Stomach (tissue), 19 donors: ENCODE measurements at places on chromosomes 13 and 19.

GRCh38 chr13:39557285-39557955 is 45.6 kb downstream of the LHFPL6 start:
- DNase-seq, result no peak

DNA sequence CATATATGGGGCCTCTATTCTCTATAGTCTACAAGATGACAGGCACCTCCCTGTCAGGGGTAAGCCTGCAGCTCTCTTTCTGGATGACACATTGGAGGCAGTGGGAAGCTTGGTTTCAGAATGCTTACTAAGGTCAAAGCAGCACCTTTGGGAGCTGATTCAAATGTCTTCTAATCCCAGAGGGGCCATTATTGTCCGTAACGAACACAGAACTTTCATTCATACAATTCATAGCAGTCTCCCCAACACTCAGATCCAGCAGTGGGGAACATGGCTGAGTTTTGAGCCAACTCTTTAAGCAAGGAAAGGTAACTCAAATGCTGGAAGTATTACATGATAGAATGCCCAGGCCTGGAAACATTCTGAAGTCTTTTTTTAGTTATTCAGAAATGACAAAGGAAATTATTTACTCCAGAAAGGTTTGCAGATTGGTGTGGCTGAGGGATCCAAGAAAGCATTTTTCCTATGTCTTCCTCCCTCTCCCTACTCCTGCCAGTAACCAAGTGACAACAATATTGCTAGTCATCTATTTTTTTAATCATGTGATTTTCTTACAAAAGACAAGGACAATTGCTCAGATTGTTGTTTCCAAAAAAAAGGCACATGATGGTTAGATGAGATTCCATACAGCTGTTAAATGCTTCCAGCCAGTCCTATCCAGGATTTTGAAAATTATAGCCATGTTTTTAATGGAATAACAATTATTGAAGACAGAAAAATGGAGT is 118.7 kb downstream of the FOXO1 start:
- no peak for DNase-seq

DNA sequence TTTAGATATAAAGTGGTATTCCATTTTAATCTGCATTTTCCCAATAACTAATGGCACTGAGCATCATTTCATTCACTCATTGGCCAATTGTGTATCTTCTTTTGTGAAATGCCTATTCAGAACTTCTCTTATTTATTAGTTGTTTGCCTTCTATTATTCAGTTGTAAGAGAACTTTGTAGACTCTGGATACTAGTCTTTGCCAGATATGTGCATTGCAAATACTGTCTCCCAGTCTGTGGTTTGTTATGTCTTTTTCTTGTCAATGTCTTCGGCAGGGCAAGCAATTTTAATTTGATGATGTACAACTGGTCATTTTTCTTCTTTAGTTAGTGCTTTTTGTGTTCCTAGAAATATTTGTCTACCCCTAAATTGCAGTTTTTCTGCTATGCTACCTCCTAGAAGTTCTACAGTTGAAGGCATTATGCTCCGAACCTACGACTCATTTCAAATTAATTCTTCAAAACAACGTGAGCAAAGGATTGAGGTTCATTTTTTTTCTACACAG is 115.9 kb downstream of the TSHZ3 start:
- no peak for DNase-seq

DNA sequence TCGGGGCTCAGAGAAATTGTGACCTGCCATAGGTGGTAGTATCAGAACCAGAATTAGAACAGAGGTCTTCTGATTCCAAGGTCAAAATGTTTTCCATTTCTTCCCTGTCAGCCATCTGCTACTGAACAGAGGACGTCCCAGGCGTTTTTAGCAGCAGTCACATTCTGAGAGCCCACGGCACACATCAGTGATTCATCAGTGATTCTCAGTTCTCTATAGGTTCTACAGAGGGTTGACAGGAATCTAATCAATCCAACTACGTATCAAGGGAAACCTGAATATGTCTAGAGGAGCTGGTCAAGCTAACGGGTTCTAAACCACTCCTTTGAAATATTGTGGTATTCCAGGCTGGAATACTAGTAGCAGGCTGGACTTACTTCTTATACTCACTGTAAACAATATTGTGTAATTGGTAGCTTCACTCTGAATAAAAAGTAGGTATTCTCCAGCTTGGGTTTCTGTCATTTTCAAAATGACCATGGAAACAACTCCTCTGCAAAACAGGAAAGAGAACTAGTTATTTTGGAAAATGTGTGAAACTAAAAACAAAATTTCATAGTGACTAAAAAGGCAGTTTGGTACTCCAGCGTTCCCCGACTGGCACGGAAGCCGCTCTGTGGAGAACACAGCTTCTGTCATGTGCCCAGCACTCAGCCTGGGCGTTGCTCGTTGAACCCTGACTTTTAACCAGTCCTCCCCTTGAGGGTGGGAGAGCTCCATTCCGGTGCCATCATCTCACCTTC is 43.2 kb downstream of the FLT3 start:
- no peak for DNase-seq

- peak; percentile 89 for DNase-seq
Measured at GRCh38 chr19:18785179-18786124, 5.7 kb downstream of the COMP start.

GRCh38 chr19:13765395-13766094 is 1.2 kb downstream of the MRI1 start:
- DNase-seq, result no peak
